ENCODE measurements at places on chromosomes 7 and 10.

- DNase-seq: no peak
Measured at GRCh38 chr10:31920538-31920937, 8.1 kb downstream of the ARHGAP12 start.

GRCh38 chr10:65940816-65941662 lies 984.8 kb upstream of the LRRTM3 start:
- DNase-seq: no peak

DNA sequence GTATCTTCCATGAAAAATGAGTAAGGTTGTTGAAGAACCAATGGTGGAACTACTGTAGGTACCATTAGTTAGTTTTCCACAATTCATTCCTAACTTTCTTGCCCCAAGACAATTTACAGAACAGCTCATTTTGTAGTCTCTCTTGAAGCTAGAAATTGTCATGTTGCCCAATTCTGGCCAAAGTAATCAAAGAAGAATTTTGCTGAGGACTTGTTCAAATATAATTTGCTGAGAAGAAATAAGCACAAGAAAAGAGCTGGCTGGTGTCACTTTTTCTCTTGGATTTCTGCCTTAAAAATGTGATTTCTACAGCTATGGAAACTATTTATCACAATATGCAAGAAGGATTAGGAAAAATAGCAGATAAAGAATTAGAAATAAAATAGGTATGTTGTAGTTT lies 199.2 kb upstream of the SEMA3A start:
- no peak for DNase-seq

DNA sequence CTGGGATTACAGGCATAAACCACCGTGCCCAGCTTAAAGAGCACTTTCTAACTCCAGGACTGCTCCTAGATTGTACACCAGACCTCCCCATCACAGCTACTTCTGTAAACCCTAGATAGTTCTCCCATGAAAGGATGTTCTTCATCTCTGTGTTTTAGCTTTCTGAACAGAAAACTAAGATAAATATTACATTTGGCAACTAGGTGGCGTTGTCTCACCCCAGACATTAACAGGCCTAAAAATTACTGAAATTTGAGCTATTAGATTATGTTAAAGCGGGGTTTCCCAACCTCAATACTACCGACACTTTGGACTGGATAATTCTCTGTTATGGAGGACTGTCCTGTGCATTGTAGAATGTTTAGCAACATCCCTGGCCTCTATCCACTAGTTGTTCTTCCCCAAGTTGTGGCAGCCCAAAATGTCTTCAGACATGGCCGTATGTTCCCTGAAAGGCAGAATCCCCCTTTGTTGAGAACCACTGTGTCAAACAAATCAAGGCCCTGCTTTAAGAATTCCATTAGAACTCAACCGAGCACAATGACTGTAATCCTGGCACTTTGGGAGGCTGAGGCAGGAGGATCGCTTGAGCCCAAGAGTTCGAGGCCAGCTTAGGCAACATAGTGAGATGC lies 19.1 kb downstream of the ATOH7 start:
- DNase-seq: peak; percentile 3

DNA sequence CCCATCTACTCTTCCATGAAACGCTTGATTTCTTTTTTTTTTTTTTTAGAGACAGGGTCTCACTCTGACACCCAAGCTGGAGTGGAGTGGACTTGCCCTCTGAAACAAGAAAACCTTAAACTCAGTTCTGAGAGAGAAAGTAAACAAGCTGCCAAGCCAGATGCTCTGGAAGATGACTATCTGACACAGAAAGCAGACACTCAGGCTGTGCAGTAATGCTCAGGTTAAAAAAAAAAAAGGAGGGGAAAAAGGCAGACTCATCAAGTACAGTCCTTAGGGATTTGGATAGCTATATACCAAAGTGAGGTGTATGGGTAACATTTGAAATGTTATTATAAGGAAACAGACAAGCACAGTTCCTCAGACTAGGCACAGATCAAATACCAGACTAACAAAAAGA lies 80.5 kb downstream of the IDE start:
- DNase-seq: no peak

GRCh38 chr10:131650169-131650705 lies 250.6 kb upstream of the PPP2R2D start:
- DNase-seq: no peak

GRCh38 chr7:117672453-117672852 lies 192.6 kb downstream of the CFTR start:
- no peak for DNase-seq

GRCh38 chr7:143258831-143259230 lies 4.4 kb upstream of the GSTK1 start:
- no peak for DNase-seq

DNA sequence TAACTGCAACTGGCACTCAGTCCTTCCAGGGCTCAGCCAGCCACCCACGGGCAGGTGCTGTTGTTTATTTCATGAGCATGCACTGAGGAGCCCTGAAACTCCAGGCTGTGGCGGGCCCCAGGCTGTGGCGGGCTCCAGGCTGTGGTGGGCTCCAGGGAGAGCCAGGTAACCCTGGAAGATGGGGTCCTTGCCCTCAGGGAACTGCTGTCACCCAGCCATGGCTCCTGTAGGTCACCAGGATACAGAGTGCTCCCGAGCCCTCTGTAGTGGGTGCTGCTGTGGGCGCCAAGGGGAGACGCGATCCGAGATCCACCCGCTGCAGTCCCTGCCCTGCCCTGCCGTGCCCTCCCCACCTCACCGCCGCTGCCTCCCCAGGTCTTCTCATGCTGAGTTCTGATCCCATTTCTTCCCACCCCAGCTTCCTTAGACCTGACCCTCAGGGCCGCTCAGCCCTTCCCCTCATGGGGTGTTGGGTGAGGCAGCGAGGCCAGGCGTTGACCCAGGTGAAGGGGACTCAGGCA lies 29.6 kb downstream of the LRRC27 start:
- no peak for DNase-seq

GRCh38 chr10:29256586-29256985 lies 32.3 kb upstream of the LYZL1 start:
- no peak for DNase-seq

- no peak for DNase-seq
Measured at GRCh38 chr7:27533652-27534081, 129.0 kb downstream of the HIBADH start.

DNA sequence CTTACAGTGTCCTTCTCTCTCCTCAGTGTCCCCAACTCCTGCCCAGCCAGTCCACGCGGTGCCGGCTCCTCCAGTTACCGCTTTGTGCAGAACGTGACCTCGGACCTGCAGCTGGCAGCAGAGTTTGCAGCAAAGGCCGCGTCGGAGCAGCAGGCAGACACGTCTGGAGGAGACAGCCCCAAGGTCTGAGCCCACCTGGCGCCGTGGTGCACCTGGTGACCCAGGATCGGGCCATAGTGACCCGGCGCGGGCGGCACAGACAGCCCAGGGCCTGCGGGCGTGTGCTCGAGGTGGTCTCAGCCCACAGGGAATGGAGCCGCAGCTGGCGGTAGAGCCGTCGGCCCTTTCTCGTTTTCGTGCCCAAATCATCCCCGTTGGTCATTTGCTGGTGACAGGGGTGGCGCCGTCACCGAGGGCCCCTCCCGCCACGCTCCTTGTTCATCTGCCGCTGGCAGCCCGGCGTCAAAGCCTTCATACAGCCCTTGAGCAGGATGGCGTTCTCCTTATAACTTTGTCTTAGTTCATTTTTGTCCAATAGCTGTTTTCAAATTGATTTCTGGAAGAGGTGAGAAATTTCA lies 20.9 kb upstream of the AP5Z1 start:
- no peak for DNase-seq

- no peak for DNase-seq
Measured at GRCh38 chr7:45189151-45189970, 31.8 kb downstream of the RAMP3 start.

- DNase-seq: no peak
Measured at GRCh38 chr10:70272925-70273316, 10.9 kb downstream of the NPFFR1 start.

- no peak for DNase-seq
Measured at GRCh38 chr7:153430931-153431330, 621.3 kb upstream of the DPP6 start.

All from NCI-H1694 (cell line).